ENCODE measurements at places on chromosomes 4 and X.

GRCh38 chr4:73730292-73730691 is 10.1 kb upstream of the CXCL8 start:
- DNase-seq, result no peak

DNA sequence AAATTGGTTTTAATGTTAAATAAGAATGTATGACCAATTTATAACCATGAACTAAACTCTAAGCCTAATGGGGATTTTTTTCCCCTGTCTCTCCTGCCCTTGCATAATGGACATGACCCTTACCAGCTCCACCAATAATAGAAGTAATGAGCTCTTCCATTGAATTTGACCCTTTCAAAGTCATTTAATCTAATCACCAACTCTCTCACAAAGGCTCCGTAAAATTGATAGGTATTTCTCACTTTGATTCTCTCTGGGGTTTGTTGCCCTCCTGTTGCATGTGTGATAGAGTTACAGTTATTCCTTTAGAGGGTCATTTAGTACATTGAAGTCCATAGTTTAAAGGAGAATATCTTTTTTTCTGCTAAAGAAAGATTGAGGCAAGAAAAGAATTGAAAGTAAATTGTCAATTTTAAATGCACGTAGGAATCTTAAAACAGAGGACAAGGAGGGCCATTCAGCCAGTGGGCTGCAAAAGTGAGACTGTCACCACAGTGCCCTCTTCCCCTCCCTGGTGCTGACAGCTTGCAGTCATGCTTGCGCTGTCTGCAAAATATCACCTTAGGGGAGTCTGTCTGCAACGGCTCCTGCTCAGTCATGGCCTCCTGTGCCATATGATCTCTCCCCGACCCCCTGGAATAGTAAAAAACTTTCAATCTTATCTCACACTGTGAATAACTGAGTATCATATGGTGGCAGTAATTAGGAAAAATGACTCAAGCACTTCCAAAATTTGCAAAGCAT is 307.5 kb upstream of the GNPDA2 start:
- DNase-seq, result no peak

- DNase-seq, result no peak
Observed at GRCh38 chrX:132486599-132487178, 2.1 kb downstream of the MBNL3 start.

DNA sequence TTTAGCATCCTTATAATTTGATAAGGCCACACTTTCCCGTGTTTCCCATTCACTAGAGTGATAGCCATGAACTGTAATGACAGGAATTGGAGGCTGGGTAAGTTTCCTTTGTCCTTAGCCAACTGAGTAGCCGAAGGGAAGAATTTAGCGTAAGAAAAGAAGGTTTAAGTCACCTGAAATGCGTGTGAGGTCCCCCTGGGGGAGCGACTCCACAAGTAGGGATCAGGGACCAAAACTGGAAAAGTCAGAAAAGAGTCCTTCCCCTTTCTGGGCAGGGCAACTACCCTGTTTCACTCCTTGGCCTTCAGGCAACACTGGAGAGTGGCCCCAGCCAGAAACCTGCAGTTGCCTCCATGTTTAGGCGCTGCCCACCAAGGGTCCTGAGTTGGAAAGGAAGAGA is 81.6 kb upstream of the MED14 start:
- DNase-seq, result no peak

DNA sequence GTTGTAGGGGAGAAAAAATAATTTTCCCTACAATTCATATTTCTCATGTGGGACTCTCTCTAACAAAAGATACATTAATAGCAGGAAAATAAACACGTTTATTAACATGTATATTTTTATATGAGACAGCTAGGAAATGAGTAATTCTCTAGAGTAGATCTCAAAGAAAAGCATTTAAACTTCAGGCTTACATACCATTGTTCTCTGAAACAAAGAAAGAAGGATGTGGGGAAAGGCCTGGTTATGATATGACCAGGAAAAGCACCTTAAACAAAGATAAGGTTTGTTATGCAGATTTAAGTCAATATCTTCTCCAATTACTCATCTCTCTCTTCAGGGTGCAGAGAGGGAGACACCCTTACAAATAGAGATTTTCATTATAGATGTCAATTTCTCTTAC is 131.3 kb downstream of the SLC7A11 start:
- DNase-seq, result no peak

DNA sequence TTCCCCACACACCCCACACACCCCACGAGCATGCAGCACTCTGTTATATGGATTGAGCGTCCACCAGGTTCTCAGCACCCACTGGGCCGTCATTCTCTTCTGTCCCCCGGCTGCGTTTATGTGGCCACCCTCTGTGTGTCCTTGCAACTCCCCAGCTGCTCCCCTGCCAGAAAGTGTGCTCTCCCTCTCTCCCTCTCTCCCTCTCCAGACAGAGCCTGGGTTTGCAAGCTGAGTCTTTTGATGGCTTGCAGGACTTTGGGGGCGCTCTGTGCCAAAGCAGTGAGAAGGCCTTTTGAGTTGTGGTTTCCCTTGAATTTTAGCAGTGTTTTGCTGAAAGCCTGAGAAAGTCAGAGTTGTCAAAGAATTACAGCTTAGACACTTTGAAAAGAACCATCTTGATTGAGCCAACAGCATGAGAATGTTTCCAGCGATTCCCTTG is 173.5 kb downstream of the DCLK2 start:
- DNase-seq, result no peak

DNA sequence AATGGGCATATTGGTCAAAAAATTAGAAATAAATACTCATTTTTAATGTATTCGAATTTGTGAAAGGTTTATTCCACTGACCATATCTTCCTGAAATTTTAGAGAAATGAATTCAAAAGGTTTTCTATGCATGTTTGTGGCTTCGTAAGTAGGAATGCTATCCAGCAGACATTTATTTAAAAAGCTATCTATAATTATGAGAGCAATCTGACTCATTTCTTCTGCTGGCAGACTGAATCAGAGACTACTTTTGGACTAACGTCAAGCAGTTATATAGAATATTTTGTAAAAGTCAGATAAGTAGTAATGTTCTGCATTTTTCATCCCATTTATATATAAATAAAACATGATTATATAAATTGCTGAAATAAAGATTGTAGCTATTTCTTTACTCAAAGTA is 125.0 kb downstream of the SPCS3 start:
- no peak for DNase-seq

DNA sequence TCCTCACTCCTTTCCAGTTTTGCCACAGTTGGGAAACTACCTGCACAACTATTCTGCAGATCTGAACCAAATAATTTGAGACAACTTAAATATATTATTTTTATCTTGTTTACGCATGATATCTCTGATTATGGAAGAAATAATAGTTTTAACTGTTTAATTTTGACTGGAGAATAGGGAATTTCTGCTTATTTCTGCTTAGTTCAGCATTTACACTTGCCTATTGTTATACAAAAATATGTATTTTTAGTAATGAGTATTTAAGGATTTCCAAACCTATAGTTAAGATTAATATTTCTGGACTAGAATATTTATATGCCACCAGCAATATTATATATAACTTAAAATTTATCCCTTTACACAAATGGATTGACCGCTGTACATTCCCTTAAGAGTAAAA is 125.5 kb downstream of the NWD2 start:
- no peak for DNase-seq

DNA sequence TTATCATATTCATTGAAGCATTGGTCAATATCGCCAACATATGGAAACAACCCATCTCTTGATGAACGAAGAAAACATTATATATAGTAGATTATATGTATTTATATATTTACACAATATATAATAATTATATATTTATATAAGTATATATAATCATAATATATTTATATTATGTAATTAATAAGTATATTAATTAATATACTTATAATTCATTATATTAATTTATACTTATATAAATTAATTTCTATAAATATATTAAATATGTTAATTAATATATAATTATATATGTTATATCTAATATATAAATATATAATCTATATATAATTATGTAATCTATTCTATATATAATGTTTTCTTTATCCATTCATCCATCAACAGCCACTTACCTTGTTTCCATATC is 69.0 kb upstream of the SRD5A3 start:
- no peak for DNase-seq

DNA sequence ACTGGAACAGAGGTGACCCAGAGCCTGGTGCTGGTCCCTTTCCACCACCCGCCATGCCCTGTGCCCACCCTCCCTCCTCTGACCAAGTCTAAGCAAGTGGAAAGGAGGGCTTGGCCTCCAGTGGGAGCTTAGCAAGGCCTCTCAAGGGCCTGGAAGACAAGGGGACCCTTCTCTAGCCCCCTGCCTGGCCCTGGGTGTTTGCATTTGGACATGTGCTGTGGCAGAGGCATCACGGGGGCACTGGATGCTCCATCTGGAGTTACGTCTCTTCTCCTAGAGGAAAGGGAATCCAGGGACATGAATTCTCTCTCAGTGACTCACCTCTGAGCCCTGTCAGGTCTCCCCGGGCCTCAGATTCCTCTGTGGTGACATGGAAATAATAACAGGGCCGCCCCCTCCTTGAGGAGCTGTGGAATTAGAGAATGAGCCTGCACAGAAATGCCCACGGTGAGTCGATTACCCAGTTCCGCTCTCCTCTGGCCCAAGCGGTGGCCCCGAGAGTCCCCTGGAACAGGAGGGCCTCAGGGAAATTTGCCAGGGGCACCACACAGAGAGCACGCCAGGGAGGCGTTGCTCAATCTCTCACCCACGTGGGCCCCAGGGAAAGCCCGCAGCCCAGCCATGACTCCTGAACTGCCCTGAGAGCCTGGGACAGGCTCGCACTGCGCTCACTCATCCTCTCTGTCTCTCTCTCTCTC is 189.6 kb downstream of the BCOR start:
- no peak for DNase-seq

- DNase-seq, result no peak
Observed at GRCh38 chrX:39840581-39841093, 257.1 kb downstream of the BCOR start.

- no peak for DNase-seq
Observed at GRCh38 chr4:100113096-100113495, 77.2 kb downstream of the DDIT4L start.

DNA sequence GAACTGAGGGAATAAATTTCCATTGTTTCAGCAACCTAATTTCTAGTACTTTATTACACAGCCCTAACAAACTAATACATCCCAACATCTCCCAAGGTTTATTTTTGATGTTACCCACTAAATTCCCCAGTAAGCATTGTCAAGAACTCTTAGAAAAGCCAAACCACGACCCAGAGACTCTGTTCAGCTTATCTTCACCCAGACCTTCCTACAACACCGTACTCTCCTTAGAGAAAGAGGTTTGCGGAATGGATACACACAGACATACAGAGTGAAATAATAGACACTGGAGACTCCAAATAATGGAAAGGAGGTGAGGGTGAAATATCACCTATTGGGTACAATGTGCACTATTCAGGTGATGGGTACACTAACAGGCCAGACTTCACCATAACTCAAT is 75.6 kb downstream of the LRBA start:
- no peak for DNase-seq

DNA sequence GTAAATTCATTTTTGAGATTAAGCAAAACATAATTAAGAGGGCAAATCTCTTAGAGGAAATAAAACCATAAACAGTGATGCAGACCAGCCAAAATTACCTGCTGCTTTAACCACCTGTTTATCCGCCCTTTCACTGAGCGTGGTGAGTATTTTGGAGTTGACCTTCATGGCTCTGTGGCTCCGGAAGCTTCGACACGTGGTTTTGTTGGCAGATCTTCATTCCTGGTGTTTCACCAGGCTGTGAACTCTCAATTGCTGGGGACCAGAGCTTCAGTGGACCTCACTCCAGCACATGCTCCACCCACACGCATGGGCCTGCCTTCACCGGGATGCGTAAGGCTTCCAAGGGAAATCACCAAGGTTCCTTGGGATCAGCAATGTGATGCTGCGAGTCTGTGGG is 83.8 kb downstream of the FHDC1 start:
- DNase-seq, result no peak

- DNase-seq, result no peak
Observed at GRCh38 chr4:8296491-8296890, 26.9 kb downstream of the HTRA3 start.

- DNase-seq, result no peak
Observed at GRCh38 chr4:54914781-54915180, 210.6 kb downstream of the KDR start.

GRCh38 chr4:98659741-98660462 is 1.5 kb upstream of the TSPAN5 start:
- DNase-seq, result no peak

DNA sequence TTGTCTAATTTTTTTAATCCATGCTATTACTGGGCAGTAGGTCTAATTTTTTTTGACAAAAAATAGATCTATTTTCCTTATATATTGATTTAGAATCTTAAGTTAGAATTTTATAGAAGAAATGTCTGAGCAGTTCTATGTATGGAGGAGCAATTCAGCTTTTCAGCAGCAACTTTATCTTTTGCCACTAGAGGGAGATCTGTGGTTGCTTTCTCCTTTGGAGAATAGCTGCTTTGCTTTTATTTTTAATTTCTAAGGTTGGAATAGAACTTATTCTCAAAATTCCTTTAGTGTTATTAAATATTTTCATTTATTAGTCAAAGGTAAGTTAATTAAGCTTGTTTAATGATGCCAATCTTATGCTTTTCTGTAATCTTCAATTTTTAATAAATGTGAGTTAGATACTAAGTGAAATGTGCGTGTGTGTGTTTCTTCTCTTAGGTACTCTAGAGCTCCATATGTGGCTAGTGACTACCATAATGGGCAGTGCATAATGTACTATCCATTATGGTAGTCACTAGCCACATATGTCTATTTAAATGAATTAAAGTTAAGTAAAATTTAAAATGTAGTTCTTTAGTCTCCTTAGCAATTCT is 29.3 kb downstream of the FAM199X start:
- no peak for DNase-seq

DNA sequence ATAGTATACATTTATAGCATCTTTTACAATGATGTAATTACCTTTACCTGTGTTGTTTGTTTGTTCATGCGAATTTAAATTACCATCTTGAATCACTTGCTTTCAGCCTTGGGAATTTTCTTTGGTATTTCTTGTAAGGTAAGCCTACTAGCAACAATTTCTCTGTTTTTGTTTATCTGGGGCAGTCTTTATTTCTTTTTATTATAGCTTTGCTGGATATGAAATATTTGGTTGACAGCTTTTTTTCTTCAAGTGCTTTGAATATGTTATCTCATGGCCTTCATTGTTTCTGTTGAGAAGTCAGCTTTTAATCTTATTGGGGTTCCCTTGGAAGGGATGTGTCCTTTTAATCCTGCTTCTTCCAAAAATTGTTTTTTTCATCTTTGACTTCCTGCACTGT is 292.8 kb upstream of the EDA2R start:
- no peak for DNase-seq

DNA sequence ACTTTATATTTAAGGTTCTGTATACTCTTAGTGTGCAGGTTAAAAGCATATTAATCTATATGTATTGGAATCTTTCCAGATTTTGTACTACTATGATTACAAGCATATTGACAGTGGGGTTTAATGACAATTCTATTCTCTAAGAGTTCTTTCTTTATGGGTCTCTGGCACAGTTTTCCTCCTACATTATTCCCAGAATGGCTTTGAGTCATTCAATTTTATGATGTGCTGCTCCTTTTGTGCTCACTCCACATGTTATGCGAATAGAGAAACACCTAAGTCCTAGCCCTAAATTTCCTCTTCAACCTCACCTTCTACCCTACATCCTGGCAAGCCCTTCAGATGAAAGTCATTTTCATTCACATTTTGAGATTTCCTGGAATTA is 209.9 kb upstream of the DIAPH2 start:
- no peak for DNase-seq

GRCh38 chr4:94650134-94650495 is 107.6 kb upstream of the BMPR1B start:
- no peak for DNase-seq
